Natural killer cell treated with Interleukin-12 subunit alpha and Interleukin-12 subunit beta and Interleukin-15 and Interleukin-18, amount 100 ng/mL, for 72 hours (primary cell): ENCODE measurements at places on chromosomes 4 and X. TPM values are rescaled to one million over a fixed set of nuclear protein-coding genes. Genes with fewer than 3 reads are reported as not detected.

DNA sequence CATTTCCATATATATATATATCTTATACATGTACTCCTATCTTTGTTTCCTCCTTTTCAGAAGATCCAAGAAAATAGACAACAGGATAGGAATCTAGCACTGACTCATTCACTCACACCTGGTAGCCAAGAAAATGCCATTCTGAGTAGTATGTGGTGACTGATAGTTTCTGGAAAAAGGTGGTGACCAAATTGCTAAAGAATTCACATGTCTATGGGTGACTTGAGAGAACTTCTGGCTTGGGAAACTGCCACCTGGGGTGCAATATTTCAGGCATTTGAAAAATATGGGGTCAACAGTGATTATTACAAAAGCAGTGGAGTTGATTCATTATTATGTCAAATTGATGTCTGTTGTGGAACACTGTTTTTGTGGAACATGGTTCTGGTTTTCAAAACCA is 605.1 kb downstream of the PCDH18 start:
- no peak for DNase-seq

DNA sequence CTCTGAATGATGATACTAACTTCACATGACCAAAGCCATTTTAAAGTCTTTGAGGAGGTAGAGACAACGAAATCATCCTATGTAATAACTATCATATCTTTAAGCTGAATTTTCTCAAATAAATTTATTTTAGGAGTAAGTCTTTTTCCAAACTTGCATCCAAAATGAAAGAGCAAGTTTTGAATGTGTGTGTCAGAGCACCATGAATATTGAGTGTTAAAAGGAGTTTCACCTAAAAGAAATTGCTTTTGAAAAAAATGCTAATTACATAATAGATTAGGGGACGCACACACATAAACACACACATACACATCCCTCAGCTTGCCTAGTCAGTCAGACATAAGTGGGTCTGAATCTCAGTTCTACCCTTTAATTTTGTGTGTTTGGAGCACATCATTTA is 1.9 kb downstream of the ANK2 start:
- no peak for DNase-seq

DNA sequence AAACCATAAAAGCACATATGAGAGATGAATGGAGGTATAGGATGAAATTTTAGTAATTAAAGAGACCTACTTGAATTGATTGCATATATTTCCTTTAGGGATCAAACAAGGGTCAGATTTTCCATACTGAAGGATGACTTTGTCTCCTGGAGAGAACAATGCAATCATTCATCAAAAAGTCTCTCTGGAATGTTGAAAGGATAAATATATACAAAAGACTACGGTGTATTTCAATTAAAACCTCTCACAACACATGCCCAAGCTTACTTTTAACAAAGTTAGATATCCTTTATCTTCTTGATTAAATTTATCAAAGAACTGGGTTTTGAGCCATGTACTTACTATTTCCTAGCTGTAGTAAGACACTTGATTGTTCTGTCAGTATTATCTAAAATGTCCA is 36.8 kb upstream of the ADH7 start:
- no peak for DNase-seq

DNA sequence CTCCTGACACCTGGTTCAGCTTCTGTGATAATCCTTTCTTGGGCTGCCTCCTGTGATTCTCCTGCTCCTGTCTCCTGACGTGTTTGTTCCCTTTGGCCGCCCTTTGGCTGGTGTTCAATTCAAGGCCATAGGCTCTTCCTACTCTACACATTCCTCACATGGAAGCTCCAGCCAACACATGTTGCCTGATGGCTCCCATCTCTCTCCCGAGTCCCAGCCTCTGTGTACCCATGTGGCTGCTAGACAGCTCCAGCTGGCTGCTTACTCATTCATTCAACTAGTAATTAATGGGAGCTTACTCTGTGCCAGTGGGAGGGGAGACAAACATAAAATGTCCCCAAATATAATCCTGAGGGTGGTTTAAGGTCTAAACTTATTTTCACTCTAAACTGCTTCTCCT is 9.2 kb upstream of the MED28 start:
- DNase-seq, result no peak

DNA sequence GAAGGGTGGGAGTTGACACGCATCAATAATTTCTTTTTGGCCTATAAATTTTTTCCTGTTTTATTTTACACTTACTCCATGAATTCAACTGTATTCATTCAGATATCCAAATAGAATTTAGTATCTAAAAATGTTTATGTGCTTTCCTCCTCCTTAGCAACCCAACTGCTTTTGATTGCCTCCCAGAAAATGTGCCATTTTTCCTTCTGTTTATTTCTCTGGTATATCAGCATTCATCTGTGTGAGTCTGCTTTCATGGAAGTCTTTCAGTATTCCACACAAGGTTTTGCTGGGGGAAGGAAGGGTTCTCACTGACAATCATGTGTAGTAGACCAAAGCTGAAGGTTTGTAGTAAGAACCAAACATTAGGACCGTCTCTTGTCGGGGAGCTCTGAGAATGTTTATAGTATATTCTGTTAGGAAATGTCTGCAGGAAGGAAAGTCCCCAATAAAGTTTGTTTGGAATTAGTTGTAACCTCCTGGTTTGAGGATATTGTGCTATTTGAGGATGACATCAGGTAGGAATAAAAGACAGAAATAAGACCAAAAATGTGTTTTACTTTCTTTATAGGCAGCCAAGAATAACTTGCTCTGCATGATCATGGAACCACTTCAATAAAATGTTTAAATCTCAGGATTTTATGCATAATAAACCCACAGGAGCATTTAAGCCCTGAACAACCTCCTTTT is 673.6 kb upstream of the INTU start:
- no peak for DNase-seq

DNA sequence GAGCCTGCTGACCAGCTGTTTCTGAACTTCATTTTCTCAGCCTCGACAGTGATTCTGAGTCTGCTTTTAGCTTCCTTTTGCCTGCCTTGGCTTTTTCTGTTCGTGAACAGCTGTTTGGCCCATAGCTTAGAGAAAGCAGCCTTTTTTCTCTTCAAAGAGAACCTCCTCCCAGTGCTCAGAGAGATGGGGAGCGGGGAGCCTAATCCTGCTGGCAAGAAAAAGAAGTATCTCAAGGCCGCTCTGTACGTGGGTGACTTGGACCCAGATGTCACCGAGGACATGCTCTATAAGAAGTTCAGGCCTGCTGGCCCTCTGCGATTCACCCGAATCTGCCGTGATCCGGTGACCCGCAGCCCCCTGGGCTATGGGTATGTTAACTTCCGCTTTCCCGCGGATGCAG is 756 bp downstream of the PABPC5 start:
- DNase-seq, result no peak

- no peak for DNase-seq
Observed at GRCh38 chrX:2147928-2148327, 352.8 kb downstream of the DHRSX start.

- no peak for DNase-seq
Observed at GRCh38 chrX:13652287-13652793, 601 bp upstream of the TCEANC start.

The KLF3 gene
- total RNA-seq, result 68.9 TPM

The MCTS1 gene
- 58.5 TPM for total RNA-seq

The TSPAN7 gene
- not detected for total RNA-seq

The SPINK2 gene
- total RNA-seq, result not detected

The CYBB gene
- 0.10 TPM for total RNA-seq

The PRDM5 gene
- total RNA-seq, result not detected
